GM23338 (cell line): ENCODE measurements at places on chromosomes 1 and 21. TPM values are rescaled to one million over a fixed set of nuclear protein-coding genes. Genes with fewer than 3 reads are reported as not detected.

DYNLT5 gene
- 2.6 and 2.8 TPM in 2 replicates for total RNA-seq

CD1C gene
- total RNA-seq = 0.16 TPM in 1 of 2 replicates, not detected in the other

SYT2 gene
- 11.4 and 12.5 TPM in 2 replicates for total RNA-seq

GRCh38 chr1:193308438-193308837, 122.0 kb upstream of the B3GALT2 start:
- H3K4me1 ChIP-seq = no peaks in the 10 kb centered on the region
- no peak for DNase-seq

GRCh38 chr1:228837817-228838716, 102.8 kb downstream of the RHOU start:
- H3K36me3 ChIP-seq = no peaks in the 10 kb centered on the region
- no peak overlapping the region for H3K4me3 ChIP-seq
- no peaks in the 10 kb centered on the region for H3K4me1 ChIP-seq

DNA sequence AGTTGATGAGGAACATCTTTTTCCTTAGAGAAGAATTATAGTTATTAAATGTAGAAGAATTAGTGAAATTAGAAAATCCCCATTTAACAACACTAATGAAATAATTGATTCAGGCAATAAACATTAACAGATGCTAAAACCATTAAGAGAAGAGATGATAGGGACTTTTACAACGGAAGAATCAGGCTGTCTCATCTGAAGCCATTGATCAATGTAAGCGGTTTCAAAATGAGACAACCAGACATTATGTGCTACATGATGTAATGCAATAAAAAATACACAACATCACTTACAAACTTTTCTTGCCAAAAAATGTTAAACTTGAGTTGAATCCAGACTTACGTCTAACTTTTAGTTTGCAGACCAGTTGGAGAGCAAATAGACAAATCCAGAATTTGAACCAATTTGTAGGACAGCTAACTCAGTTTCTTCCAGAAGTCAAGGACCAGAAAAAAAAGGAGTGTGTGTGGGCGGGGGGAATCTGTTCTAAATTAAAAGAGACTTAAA, 165.4 kb upstream of the DPT start:
- no peaks in the 10 kb centered on the region for H3K36me3 ChIP-seq
- no peaks in the 10 kb centered on the region for H3K27me3 ChIP-seq
- H3K27ac ChIP-seq = no peak overlapping the region
- H3K4me3 ChIP-seq = no peak overlapping the region
- DNase-seq = no peak
